Ovary (tissue), 10 donors: ENCODE measurements at places on chromosomes 3 and 15.

GRCh38 chr3:181773921-181774320, 62.2 kb downstream of the SOX2 start:
- no peak overlapping the region for H3K4me3 ChIP-seq
- no peaks in the 10 kb centered on the region for H3K27me3 ChIP-seq

- H3K4me3 ChIP-seq, result no peak overlapping the region
- H3K27ac ChIP-seq, result no peak overlapping the region
- no peaks in the 10 kb centered on the region for H3K27me3 ChIP-seq
- H3K4me1 ChIP-seq, result no peaks in the 10 kb centered on the region
- DNase-seq, result no peak
Measured at GRCh38 chr15:59741274-59741906, 52.3 kb upstream of the BNIP2 start.

- H3K27ac ChIP-seq, result peak overlapping the region; percentile 69
- H3K36me3 ChIP-seq, result no peaks in the 10 kb centered on the region
- H3K4me3 ChIP-seq, result peak overlapping the region; percentile 12
- H3K4me1 ChIP-seq, result peaks cover 16% of the 10 kb centered on the region
Measured at GRCh38 chr15:70100474-70101341, 3.0 kb upstream of the TLE3 start.

GRCh38 chr3:194387926-194388418, 11.1 kb downstream of the GP5 start:
- H3K4me1 ChIP-seq, result no peaks in the 10 kb centered on the region
- H3K4me3 ChIP-seq, result no peak overlapping the region
- H3K36me3 ChIP-seq, result no peaks in the 10 kb centered on the region
- no peak overlapping the region for H3K27ac ChIP-seq
- H3K27me3 ChIP-seq, result no peaks in the 10 kb centered on the region

DNA sequence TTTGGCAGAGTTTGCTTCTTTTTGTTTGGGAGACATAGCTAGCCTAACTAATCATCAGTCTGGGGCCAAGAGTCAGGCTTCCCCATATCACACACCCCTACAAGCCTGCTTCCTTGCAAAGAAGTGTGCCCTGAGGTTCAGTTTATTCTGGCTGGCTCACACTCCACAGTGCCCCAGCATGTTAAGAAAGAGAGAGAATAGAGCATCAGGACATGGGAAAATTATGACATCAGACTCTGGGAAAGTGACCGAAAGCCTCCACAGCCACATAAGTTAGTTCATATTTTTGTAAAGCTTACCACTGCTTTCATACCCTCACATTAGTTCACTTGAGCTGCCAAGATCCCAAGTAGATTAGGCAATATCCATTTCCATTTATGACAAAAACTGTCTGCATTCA, 63.0 kb upstream of the CFAP161 start:
- no peaks in the 10 kb centered on the region for H3K4me1 ChIP-seq
- no peaks in the 10 kb centered on the region for H3K36me3 ChIP-seq
- DNase-seq, result no peak

- no peaks in the 10 kb centered on the region for H3K4me1 ChIP-seq
- no peaks in the 10 kb centered on the region for H3K36me3 ChIP-seq
- H3K4me3 ChIP-seq, result no peak overlapping the region
Measured at GRCh38 chr15:83115831-83116565, 8.6 kb downstream of the TM6SF1 start.

DNA sequence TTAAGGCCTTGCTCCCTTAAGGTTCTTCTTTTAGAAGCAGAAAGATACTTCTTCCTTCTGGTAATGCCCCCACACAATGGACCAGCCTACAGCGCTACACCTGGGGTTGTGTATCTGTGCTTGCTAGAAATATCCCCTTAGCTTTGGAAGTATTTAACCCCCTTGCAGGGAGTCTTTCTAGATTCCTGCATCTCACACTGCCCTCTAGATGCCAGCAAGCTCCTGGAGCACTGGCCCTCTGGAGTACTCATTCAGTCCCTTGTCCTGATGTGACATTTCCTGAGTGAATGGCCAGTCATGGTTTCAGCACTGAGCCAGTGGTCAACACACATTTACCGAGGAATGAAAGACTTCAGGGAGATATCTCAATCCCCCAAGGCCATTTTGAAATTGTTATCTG, 30.4 kb upstream of the RBP2 start:
- H3K27me3 ChIP-seq, result no peaks in the 10 kb centered on the region
- no peaks in the 10 kb centered on the region for H3K4me1 ChIP-seq
- no peaks in the 10 kb centered on the region for H3K36me3 ChIP-seq
- no peak overlapping the region for H3K27ac ChIP-seq
- DNase-seq, result no peak
- no peak overlapping the region for H3K4me3 ChIP-seq

- no peak within 1 kb of the TSS for H3K27ac ChIP-seq
- DNase-seq, result peak; percentile 49
- peak within 1 kb of the TSS; percentile 39 for H3K4me3 ChIP-seq
- H3K36me3 ChIP-seq, result no peaks in the 10 kb centered on the region
- H3K27me3 ChIP-seq, result no peaks in the 10 kb centered on the region
Measured at GRCh38 chr15:83446904-83447709, at the start of gene SH3GL3. TSS of gene SH3GL3 (plus strand) at chr15:83447341. CDS start at chr15:83447534, 193 bp downstream.

DNA sequence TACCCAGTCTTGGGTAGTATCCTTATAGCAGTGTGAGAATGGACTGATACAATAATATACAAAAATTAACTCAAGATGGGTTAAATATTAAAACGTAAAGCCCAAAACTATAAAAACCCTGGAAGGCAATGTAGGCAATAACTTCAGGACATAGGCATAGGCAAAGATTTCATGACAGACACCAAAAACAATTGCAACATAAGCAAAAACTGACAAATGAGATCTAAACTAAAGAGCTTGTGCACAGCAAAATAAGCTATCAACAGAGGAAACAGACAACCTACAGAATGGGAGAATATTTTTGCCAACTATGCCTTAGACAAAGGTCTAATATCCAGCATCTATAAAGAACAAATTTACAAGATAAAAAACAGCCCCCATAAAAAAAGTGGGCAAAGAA, 204.8 kb upstream of the CCDC54 start:
- no peak for DNase-seq
- no peaks in the 10 kb centered on the region for H3K36me3 ChIP-seq

- no peaks in the 10 kb centered on the region for H3K36me3 ChIP-seq
- H3K4me1 ChIP-seq, result no peaks in the 10 kb centered on the region
- H3K4me3 ChIP-seq, result no peak overlapping the region
Measured at GRCh38 chr3:42094128-42094527, 3.0 kb downstream of the TRAK1 start.

GRCh38 chr3:113439606-113440005, 1.7 kb downstream of the CFAP44 start:
- H3K27ac ChIP-seq, result no peak overlapping the region
- no peak overlapping the region for H3K4me3 ChIP-seq
- no peak for DNase-seq

- H3K27me3 ChIP-seq, result no peaks in the 10 kb centered on the region
- no peak overlapping the region for H3K27ac ChIP-seq
- H3K36me3 ChIP-seq, result no peaks in the 10 kb centered on the region
- DNase-seq, result no peak
Measured at GRCh38 chr3:56837196-56837955, 35.6 kb upstream of the ARHGEF3 start.

DNA sequence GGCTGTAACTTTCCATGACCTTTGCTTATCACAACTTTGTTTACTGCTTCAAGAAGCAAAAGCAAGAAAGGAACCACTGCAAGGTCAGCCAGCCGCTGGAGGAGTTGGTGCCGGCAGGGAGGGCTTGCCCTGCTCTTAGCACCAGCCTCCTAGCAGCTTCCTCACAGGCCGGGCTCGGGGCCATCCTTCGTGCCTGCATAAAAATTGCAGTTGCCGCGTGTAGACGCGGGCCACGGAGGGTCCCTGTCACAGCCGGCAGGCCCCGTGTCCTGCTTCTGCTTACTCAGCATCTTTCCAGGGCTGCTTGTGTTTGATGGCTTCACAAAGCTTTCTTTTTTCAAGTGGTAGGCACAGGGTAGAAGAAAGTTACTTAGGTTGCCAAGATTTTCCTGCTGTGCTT, 84.4 kb downstream of the PGPEP1L start:
- H3K36me3 ChIP-seq, result no peaks in the 10 kb centered on the region
- H3K4me1 ChIP-seq, result peaks cover 29% of the 10 kb centered on the region
- H3K4me3 ChIP-seq, result no peak overlapping the region
- no peak overlapping the region for H3K27ac ChIP-seq

GRCh38 chr3:5498981-5499380, 311.5 kb downstream of the EDEM1 start:
- no peaks in the 10 kb centered on the region for H3K27me3 ChIP-seq
- no peaks in the 10 kb centered on the region for H3K36me3 ChIP-seq
- H3K4me1 ChIP-seq, result no peaks in the 10 kb centered on the region
- H3K4me3 ChIP-seq, result no peak overlapping the region

DNA sequence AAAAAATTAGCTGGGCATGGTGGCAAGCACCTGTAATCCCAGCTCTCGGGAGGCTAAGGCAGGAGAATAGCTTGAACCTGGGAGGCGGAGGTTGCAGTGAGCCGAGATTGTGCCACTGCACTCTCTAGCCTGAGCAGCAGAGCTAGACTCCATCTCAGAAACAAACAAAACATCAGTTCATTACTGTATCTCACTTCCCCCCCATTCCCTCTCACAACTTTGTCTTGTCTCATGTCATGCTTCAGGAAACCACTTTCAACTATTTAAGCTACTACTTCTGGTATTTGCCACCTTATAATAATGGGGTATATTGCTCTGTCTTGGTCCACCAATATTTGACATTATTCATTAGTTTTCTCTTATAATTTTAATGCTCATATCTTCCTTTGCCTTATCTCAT, 26.2 kb downstream of the PIK3CA start:
- DNase-seq, result no peak
- peaks cover 5% of the 10 kb centered on the region for H3K4me1 ChIP-seq
- H3K4me3 ChIP-seq, result no peak overlapping the region
- no peaks in the 10 kb centered on the region for H3K36me3 ChIP-seq
- no peaks in the 10 kb centered on the region for H3K27me3 ChIP-seq
- no peak overlapping the region for H3K27ac ChIP-seq

GRCh38 chr3:66411474-66411873, 89.3 kb downstream of the LRIG1 start:
- H3K36me3 ChIP-seq, result no peaks in the 10 kb centered on the region
- no peak overlapping the region for H3K27ac ChIP-seq
- no peak overlapping the region for H3K4me3 ChIP-seq
- DNase-seq, result no peak
- peaks cover 18% of the 10 kb centered on the region for H3K4me1 ChIP-seq

DNA sequence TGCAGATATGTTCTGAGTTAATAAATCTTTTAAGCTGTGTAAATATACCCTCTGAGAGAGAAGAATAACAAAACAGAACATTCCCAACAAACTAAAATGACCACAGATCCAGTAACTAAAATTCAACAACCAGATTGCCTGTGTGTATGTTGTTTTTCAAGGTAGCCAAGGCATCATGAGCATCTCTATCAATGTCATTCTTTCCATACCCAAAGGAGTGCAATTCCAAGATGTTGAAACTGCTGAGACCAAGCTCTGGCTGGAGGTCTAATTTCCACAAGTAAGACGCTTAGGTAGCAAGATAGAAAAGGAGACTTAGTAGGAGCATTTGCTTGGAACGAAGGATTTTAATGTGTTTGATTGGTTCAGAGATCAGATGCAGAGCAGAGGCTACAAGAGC, 276.3 kb downstream of the RBMS3 start:
- H3K4me1 ChIP-seq, result peaks cover 13% of the 10 kb centered on the region
- H3K27ac ChIP-seq, result no peak overlapping the region
- no peak for DNase-seq
- no peaks in the 10 kb centered on the region for H3K27me3 ChIP-seq
- H3K36me3 ChIP-seq, result no peaks in the 10 kb centered on the region

GRCh38 chr3:188686324-188686723, 485.4 kb upstream of the TPRG1 start:
- no peak overlapping the region for H3K27ac ChIP-seq
- no peaks in the 10 kb centered on the region for H3K27me3 ChIP-seq
- H3K36me3 ChIP-seq, result no peaks in the 10 kb centered on the region
- no peak for DNase-seq
- peaks cover 1% of the 10 kb centered on the region for H3K4me1 ChIP-seq
- H3K4me3 ChIP-seq, result no peak overlapping the region

DNA sequence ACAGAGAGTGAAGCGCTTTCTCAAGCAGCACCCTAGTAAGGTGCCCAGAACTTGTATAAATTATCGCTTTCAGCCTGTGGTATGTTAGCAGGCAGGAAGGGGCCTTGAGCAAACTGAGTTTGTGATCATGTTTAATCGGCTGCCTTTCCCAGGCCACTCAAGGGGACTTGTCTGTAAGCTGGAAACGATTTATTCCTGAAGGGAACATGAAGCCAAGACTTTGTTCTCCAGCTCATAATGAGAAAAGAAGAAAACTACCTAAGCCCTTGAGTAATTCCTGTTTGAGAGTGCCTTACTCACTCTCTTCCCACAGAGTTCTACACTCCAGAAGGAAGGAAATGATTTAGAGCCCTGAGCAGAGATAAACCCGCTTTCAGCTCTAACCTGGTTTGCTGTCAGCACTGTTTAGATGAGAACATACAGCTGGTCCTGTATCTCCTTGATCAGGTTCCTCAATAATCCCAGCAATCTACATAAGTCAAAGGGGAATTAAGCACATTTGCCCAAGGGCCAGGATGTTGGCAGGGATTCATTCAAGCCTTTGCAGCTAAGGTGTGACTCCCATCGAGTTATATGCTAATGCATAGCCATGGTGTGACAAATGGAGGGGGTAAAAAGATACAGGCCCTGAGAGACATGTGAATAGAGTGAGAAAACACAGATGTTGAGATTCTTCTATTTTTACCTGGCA, 187.7 kb upstream of the SLC24A5 start:
- H3K27ac ChIP-seq, result no peak overlapping the region
- no peak for DNase-seq
- no peaks in the 10 kb centered on the region for H3K4me1 ChIP-seq
- H3K36me3 ChIP-seq, result no peaks in the 10 kb centered on the region
- no peak overlapping the region for H3K4me3 ChIP-seq
- no peaks in the 10 kb centered on the region for H3K27me3 ChIP-seq

DNA sequence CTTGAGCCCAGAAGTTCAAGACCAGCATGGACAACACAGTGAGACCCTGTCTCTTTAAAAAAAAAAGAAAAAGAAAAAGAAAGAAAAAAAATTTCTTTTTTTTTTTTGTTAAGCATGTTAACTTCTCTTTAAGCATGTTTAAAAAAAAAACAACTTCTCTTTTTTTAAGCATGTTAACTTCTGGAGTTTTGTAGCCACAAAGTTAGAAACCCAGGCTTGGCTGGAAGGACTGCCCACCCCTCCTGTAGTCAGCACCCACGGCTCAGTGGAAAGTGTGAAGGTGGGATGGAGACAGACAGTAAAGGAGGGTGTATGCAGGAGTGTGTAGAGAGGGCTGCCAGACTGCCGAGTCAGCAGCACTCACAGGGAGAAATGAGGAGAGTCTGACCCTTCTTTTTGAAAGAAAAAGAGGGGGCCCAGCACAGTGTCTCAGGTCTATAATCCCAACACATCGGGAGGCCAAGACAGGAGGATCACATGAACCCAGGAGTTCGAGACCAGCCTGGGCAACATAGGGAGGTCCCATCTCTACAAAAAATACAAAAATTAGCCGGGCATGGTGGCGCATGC, 33.2 kb downstream of the GOLGA8S start:
- no peaks in the 10 kb centered on the region for H3K4me1 ChIP-seq
- no peak overlapping the region for H3K4me3 ChIP-seq
- H3K36me3 ChIP-seq, result no peaks in the 10 kb centered on the region
